ENCODE measurements at places on chromosomes 5 and 9.

DNA sequence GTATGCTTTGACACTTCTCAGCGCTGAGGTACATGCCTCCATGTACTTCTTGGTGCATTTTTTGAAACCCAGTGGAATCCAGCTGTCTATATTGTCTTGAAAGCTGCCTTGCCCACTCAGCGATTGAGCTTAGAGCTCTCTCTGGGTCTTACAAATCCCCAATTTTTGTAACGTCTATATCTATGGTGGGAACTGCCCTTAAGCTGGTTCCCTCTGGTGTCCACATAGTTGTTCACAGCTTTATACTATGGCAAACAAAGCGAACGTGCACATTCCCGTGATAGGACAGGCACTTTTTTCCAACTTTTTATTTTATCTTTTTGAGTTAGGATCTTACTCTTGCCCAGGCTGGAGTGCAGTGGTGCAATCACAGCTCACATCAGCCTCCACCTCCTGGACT is 20.9 kb downstream of the CDHR2 start:
- no peak for DNase-seq

- DNase-seq: no peak
These were observed 42.8 kb upstream of the SVEP1 start for GRCh38 chr9:110622368-110622767.

GRCh38 chr5:176792655-176793342 is 17.6 kb upstream of the UNC5A start:
- no peak for DNase-seq

DNA sequence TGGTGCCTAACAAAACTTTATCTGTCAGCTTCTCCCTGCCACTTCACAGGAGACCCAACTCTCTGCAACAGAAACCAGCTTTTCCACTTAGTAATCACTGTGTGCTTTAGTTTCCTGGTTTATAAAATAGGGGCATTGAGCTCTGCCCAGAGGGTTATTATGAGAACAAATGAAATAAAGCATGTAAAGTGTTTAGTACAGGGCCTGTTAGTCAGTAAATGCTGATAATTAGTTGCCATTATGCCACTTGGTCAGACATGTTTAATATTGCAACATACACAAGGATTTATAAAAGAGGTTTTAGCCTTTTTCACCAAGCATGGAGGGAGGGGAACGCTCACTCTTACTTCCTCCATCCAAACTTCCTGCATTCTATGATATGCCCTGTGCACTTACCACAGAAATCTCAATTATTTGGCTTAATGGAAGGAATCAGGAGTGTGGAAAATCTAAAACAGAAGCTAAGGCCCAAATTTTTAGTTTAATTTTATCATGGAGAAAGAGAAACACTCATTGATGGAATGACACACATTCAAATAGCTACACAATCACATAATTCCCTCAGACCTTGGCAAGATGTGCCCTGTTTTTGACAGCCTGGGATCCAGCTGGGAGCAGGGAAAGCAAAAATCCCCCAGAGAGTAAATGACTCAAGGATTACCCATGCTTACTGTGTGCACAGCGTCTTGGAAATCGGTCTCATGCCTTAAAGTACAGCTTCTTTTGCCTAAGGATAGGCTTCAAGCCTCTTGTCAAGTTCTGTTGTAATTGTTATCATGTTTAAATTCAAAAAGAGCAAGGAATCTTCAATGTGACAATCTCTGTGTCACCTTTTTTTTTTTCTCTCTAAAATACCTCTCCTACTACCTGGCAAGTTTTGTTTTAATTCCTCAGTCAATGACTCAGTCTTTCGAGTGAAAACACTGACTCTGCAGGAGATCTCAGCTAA is 34.0 kb downstream of the ZNF474 start:
- no peak for DNase-seq

GRCh38 chr9:110869931-110870330 is 168.3 kb downstream of the LPAR1 start:
- DNase-seq: no peak
